ENCODE measurements at places on chromosomes 3 and 15. TPM values are rescaled to one million over a fixed set of nuclear protein-coding genes. Genes with fewer than 3 reads are reported as not detected.

The TMOD3 gene
- 40.4 TPM for total RNA-seq

The SLC12A1 gene
- total RNA-seq = not detected

The MRPL47 gene
- total RNA-seq = 38.8 TPM

The IL17RD gene
- total RNA-seq = 1.8 TPM

The SLC15A2 gene
- not detected for total RNA-seq

The WDR93 gene
- not detected for total RNA-seq

The IQCB1 gene
- 10.0 TPM for total RNA-seq

The KLHL40 gene
- total RNA-seq = not detected

The NEO1 gene
- 0.49 TPM for total RNA-seq

All from mammary microvascular endothelial cell (primary cell).